ENCODE measurements at places on chromosomes 3 and 15. TPM values are rescaled to one million over a fixed set of nuclear protein-coding genes. Genes with fewer than 3 reads are reported as not detected.

The CPLX3 gene
- not detected for total RNA-seq

The SST gene
- total RNA-seq = not detected

The UTS2B gene
- total RNA-seq = not detected

The MESD gene
- 18.9 TPM for total RNA-seq

The SI gene
- not detected for total RNA-seq

The LYZL4 gene
- total RNA-seq = not detected

The SPINK8 gene
- total RNA-seq = not detected

The MEIS2 gene
- 84.0 TPM for total RNA-seq

The OGG1 gene
- 32.1 TPM for total RNA-seq

The CIB1 gene
- total RNA-seq = 12.8 TPM
